ENCODE measurements at places on chromosomes 16 and 17. TPM values are rescaled to one million over a fixed set of nuclear protein-coding genes. Genes with fewer than 3 reads are reported as not detected.

- no peaks in the 10 kb centered on the region for H3K27me3 ChIP-seq
- no peaks in the 10 kb centered on the region for H3K4me1 ChIP-seq
- no peaks in the 10 kb centered on the region for H3K36me3 ChIP-seq
Observed at GRCh38 chr17:68732301-68732749, 131.2 kb upstream of the FAM20A start.

- no peak overlapping the region for H3K4me3 ChIP-seq
- peak; percentile 59 for DNase-seq
- H3K27me3 ChIP-seq: no peaks in the 10 kb centered on the region
- H3K27ac ChIP-seq: no peak overlapping the region
- peaks cover 16% of the 10 kb centered on the region for H3K4me1 ChIP-seq
Observed at GRCh38 chr17:50027881-50028735, 27.8 kb upstream of the ITGA3 start.

DNA sequence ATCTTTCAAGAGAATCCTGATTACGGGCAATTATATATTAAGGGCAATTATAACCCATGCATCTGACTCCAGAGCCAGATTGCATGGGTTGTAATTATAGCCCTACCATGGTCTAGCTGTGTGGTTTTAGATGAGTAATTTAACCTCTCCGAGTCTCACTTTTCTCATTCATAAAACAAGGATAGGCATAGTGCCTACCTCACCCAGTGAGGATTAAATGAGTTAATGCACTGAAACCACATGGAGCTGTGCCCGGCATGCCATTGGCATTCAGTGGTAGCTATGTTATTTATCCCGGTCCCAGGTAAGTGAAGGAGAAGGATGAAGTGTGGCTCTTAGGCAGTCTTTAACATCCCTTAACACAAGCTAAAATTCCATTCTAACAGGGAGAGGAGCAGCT, 6.3 kb downstream of the SNX20 start:
- no peak overlapping the region for H3K4me3 ChIP-seq
- H3K27me3 ChIP-seq: no peaks in the 10 kb centered on the region
- H3K27ac ChIP-seq: no peak overlapping the region
- no peak for DNase-seq

GRCh38 chr16:69565671-69566239, at the start of gene NFAT5:
Gene NFAT5, plus strand, starts transcription at chr16:69565966. Its CDS starts 336 bp downstream, at chr16:69566302.
- peak; percentile 94 for DNase-seq
- H3K36me3 ChIP-seq: no peaks in the 10 kb centered on the region
- peak within 1 kb of the TSS; percentile 81 for H3K4me3 ChIP-seq
- H3K27me3 ChIP-seq: no peaks in the 10 kb centered on the region
- peaks cover 8% of the 10 kb centered on the region for H3K4me1 ChIP-seq

GRCh38 chr16:57380671-57381462, 8.6 kb downstream of the CX3CL1 start:
- no peaks in the 10 kb centered on the region for H3K36me3 ChIP-seq
- DNase-seq: no peak
- H3K4me3 ChIP-seq: no peak overlapping the region
- peak overlapping the region; percentile 34 for H3K27ac ChIP-seq
- H3K27me3 ChIP-seq: no peaks in the 10 kb centered on the region

Gene SLC16A13
- total RNA-seq: 23.6 TPM

Gene ABCA3
- total RNA-seq: 486 TPM

Gene COA3
- total RNA-seq: 69.2 TPM

All from lung (tissue), 17 donors.